Stimulated activated CD4-positive, alpha-beta T cell treated with anti-CD3 and anti-CD28 coated beads, TNF-alpha, amount 100 ng/mL, for 24 hours (primary cell): ENCODE measurements at places on chromosomes 7 and 10.

- no peak for DNase-seq
Observed at GRCh38 chr10:5882961-5883360, 6.7 kb downstream of the ANKRD16 start.

- no peak for DNase-seq
Observed at GRCh38 chr10:118447478-118448270, 105.5 kb upstream of the FAM204A start.

DNA sequence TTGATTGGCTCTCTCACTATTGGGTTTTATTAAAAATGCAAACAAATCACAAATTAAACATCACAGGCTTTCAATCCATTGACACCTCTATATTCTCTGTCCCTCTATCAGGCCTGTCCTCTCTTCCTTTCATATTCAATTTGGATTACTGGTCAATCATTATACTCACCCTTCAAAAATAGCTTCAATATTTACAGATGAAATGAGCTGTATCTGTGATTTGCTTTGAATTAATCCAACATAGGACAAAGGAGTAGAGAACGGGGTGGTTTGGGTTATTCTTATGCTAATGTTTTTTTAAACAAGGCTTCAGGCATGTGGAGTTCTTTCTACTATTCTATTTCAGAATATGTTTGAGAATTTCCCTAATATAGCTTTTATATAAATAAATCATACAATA, 2.3 kb downstream of the TAS2R39 start:
- DNase-seq, result no peak

DNA sequence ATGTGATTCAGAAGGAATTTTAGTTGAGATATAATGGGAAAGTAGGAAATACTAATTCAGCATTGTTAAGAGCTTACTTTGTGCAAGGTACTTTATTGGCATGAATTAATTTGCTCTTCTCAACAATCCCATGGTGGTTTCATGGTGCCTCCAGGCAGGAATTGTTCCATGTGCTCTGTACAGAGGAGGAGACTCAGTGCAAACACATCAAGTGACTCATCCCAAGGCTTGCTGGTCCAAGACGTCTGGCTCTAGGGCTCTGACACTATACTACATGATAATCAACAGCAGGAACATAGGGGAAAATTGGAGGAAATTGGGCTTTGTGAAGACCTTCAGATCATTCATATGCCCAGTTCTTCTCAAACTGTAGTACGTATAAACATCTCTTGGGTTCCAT, 66.5 kb upstream of the PRKG1 start:
- no peak for DNase-seq

GRCh38 chr7:140229101-140229525, 52.3 kb upstream of the KDM7A start:
- no peak for DNase-seq

- DNase-seq, result no peak
Observed at GRCh38 chr7:15291699-15292098, 270.1 kb downstream of the AGMO start.

- DNase-seq, result no peak
Observed at GRCh38 chr7:131829947-131830558, 273.6 kb upstream of the PODXL start.

DNA sequence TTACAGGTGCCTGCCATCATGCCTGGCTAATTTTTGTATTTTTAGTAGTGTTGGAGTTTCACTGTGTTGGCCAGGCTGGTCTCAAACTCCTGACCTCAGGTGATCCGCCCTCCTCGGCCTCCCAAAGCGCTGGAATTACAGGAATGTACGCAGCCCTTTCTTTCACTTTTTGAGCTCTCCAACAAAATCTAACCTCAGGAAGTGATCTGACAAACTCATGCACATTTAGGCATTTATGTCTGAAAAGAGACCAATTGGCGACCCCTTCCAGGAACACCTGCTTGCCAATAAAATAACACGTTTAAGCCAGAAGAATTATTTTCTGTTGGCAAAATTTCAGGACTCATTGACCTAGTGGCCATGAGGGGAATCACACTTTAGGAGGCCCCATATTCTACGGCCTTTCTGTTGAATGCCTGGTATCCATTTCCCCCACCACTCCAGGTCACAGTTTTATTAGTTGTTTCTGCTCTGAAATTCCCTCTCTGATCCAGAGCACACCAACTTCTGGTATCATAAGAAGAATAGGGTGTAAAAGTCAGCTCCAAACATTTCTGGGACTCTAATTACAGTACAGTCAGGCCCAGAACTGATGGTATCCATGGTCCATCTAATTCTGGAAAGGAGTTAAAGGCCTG, 65.8 kb upstream of the FRMD4A start:
- no peak for DNase-seq

DNA sequence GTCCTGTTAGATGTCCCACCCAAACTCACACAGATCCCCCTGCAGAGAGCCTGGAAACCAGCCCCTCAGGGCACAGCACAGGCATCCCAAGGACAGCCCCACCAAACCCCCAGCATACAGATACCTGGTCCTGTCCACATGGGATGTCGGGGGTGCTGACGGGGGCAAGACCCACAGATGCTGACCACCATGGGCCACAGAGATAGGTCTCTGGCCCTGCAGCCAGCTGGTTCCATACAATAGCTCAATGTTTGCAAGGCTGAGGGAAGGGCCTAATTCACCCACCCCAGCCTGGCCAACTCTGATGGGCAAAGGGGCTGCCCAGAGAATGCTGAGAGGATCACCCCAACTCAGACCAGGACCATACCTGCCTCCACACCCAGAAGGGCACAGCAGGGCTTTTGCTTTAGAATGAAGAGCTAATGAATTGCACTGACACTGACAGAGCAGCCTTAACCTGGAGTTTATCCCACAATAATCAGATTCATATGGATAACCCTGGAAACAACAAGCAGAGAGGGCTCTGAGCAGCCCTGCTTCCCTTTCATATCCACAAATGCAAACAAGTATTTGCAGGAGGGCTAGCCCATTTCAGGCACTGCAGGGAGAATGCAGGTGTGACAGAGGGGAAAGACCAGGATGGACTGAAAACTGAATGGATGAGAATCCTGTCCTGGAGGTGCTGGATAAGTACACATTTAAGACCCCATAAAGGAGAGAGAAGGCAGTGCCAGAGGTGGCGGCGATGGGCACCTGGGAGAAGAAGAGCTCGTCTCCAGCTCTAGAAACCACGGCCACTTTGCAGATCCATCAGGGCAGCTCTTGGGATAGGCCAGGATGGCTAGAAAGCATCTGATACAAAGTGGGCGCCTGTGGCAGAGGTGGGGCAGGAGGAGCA, 126.7 kb downstream of the TNS3 start:
- DNase-seq, result no peak

- no peak for DNase-seq
Observed at GRCh38 chr7:142313528-142313927, 55.7 kb upstream of the PRSS58 start.

DNA sequence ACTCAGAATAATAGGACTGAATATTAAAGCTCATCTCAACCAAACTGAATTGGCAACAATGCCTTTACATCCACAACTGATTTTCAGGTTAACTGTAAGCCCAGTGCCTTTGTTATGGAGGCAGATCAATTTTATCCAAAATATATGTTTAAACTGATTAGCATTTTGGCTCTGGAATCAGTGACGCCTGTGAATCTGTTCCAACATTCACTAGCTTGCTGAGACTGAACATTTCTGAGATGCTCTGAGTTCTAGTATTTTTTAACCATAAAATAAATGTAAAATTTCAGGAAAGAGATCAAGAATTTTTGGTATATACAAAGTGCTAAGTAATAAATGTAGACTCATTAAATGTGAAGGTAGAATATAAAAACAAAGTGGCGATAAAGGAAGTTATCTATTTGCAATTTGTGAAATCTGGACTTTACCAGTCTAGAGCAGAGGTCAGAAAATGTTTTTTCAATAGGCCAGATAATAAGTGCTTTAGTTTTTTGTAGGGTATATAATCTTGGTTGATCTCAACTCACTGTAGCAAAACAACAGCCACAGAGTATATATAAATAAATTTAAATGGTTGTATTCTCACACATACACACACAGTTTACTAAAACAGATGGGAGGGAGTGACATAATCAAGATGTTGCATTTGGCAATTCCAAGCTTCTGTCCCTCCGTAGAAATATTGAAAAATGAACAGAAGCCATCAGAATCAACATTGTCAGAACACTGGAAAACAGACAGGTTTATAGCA, 560.3 kb downstream of the ZWINT start:
- DNase-seq, result no peak

DNA sequence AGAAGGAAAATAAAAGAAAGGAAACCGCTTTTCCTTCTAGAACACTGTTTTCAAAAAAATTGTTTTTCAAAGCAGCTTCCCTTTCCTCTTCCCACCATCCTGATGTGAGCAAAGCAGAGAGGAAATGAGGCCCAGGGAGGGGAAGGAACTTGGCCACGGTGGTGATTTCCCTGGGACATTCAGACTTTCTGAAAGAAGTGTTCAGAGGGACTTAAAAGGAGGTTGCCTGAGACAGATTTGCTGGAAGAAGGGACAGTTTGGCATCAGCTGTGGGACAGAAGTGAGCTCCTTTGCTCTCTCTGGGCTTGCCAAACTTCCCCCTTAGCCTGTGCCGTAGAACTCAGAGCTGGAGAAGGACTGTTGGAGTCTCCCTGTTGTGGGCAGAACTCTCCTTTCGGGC, 30.3 kb downstream of the ADCYAP1R1 start:
- no peak for DNase-seq

- no peak for DNase-seq
Observed at GRCh38 chr10:10007957-10008356, 1009.7 kb upstream of the CELF2 start.

DNA sequence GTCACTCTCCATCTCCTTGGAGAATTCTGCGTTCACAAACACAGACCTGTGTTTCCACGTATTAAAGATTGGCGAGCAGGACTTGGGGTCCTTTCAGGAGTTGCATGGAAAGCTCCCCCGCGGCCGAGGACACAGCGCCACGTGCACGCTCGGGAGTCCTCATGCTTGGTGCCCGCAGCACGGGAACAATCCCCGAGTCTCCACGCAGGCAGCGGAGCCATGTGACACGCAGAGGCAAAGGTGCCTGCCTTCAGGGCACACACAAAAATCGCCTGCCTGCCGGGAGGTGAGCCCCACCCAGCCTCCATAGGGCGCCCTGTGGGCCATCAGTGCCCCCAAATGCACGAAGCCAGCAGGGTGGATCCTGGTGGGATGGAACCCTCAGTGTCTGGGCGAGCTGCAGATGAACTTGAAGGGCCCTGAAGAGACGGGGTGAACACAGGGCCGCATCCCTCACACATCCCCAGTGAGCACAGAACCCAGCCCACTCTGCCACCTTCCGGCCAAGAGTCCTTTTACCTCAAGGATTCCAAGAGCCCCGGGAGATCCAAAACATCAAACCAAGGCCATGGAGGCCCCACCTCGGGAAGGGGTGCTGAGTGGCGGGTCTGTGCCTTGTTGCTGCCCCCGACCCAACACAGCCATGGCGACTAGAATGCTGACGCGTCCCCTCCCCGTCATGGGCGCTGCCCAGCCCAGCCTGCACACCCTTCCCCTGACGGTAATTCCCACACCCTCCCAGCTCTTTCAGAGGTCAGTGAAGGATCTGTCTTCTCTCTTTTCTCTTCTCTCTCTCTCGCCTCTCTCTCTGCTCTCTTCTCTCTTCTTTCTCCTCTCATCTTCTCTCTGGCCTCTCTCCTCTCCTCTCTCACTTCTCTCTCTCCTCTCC, 55.9 kb downstream of the CFAP46 start:
- no peak for DNase-seq

GRCh38 chr10:73743327-73743904, 756 bp upstream of the SEC24C start:
- no peak for DNase-seq

DNA sequence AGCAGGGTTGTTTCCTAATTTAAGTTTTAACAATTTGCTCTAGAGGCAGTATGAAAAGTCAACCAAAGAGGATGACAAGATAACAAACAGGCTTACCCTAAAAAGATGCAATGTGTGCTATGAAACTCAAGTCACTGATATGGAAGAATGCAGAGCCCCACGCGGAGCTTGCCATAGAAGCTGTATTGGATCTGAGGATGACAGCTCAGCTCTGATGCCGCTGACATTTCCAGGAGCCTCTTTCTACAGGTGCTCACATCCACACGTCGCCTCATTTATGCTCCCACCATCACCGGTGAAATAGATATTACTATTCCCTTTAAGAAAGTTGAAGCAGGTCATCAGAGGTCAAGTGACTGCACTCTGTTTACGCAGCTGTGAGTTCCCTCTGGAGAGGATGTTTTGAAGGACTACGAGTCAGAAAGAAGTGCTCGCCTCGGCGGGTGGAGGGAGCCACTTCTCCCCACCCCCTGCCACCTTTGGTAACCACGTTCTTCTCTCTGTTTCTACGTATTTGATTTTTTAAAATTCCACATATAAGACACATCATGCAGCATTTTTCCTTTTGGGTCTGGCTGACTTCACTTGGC, 275.4 kb downstream of the GLRX3 start:
- no peak for DNase-seq

- no peak for DNase-seq
Observed at GRCh38 chr7:151251328-151251688, 2.8 kb upstream of the SMARCD3 start.

DNA sequence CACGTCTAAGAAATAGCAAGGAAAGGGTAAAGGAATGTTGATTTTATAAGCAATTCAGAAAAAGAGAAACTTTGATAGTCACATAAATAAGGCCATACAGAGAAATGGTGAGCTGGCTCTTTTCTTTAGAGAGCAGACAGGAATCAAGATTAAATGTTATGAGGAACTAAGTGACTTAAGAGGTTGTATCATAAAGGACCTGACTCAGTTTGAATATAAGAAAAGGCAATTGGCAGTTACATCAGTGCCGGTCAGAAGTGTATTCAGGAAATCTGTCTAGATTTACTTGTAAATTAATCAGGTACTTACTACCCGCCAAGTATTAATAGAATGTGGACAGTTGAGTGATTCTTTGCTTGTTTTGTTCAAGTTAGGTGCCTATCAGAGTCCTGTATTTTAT, 2.1 kb downstream of the MRPL32 start:
- DNase-seq, result no peak

DNA sequence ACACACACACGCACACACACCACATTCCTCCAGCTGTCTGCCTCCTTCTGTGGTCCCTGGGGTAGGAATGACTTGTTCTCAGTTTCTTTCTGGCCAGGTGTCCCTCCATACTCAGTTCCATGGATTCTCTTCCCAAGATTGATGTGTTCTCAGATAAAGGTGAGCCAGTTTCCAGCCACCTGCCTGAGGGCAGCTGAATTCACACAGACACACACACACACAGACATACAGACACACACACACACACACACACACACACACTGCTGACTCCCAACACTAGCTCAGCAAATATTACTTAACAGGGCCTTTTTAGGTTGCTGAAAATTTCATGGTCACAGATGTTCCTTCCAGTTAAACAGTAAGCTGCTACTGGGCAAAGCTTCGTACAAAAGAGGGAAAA, 45.4 kb upstream of the GDF10 start:
- DNase-seq, result no peak

GRCh38 chr10:73653701-73654100, 2.1 kb downstream of the SYNPO2L start:
- no peak for DNase-seq
